ENCODE measurements at places on chromosomes 11 and 22. TPM values are rescaled to one million over a fixed set of nuclear protein-coding genes. Genes with fewer than 3 reads are reported as not detected.

HEPHL1 gene
- not detected for total RNA-seq

OR5D18 gene
- total RNA-seq = not detected

MDK gene
- total RNA-seq = 129 TPM

SMC1B gene
- not detected for total RNA-seq

OR4D5 gene
- not detected for total RNA-seq

SLC25A18 gene
- 2.1 TPM for total RNA-seq

SLC1A2 gene
- 7.2 TPM for total RNA-seq

DNA sequence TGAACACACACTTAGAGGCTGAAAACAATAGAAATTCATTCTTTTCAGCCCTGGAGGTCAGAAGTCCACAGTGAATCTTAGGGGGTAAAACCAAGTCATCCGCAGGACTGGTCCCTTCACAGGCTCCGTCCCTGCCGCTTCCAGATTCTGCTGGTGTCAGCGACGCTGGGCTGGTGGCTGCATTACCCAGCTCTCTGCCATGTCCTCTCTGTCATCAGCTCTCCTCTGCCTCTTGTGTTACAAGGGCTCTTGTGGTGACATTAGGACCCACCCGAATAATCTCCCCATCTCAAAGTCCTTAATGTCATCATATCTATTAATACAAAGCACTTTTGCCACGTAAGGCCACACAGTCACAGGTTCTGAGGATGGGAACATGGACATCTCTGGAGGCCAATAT is 47.7 kb upstream of the ANO1 start:
- no peaks in the 10 kb centered on the region for H3K4me1 ChIP-seq
- no peak for DNase-seq
- no peaks in the 10 kb centered on the region for H3K27me3 ChIP-seq
- no peak overlapping the region for H3K4me3 ChIP-seq

DNA sequence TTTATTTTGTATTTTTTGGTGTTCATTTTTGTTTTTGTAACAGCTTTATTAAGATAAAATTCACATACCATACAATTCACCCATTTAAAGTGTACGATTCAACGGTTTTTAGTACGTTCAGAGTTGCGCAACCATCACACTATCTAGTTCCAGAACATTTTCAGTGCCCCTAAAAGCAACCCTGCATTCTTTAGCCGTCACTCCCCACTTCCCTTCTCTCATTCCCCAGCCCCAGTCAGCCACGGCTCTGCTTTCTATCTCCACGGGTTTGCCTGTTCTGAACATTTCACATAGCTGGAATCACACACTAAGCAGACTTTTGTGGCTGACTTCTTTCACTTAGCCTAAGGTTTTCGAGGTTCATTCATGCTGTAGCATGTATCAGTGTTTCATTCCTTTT is 9.6 kb upstream of the KCNQ1OT1 start:
- peaks cover 7% of the 10 kb centered on the region for H3K36me3 ChIP-seq
- peak overlapping the region; percentile 74 for H3K27ac ChIP-seq
- H3K4me1 ChIP-seq = peaks cover 4% of the 10 kb centered on the region
- no peak overlapping the region for H3K4me3 ChIP-seq
- no peak for DNase-seq
- H3K27me3 ChIP-seq = no peaks in the 10 kb centered on the region

DNA sequence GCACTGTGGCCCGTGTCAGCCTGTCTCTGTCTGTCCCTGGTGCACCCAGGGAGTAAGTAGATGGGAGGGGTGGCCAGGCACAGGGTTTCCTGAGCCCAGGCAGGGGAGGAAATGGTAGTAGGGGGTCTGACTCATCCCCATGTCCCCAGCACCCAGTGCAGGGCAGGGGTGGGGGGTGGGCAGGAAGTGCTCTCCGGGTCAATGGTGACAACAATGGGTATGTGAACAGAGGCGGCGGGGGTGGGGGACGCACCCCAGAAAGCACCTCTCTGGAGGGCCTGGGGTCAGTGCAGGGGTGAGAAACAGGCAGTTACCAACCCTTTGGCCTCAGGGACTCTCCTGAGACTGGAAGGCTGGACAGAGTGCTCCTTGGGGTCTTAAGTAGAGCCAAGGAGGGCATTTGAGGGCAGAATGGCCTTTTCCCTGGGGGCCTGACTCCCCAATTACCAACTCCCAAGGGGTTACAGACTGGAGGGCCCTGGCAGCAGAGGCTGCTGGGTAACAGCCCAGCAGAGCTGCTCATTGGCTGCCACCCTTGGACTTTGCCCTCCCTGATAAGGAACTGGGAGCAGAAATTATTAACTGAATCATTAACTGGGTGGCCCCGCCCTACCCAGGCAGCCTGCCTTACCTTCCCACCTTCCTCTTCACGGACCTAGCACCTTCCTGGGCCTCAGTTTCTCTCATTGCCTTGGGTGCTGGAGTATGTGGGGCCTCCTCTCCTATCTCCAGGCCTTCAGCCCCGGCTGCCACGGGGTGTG is 4.2 kb downstream of the MYRF start:
- H3K27ac ChIP-seq = no peak overlapping the region
- H3K4me1 ChIP-seq = peaks cover 3% of the 10 kb centered on the region
- H3K4me3 ChIP-seq = no peak overlapping the region
- DNase-seq = no peak

- DNase-seq = no peak
- peaks cover 70% of the 10 kb centered on the region for H3K36me3 ChIP-seq
- H3K27me3 ChIP-seq = no peaks in the 10 kb centered on the region
These were observed 6.9 kb downstream of the ACCS start for GRCh38 chr11:44072757-44073658.

DNA sequence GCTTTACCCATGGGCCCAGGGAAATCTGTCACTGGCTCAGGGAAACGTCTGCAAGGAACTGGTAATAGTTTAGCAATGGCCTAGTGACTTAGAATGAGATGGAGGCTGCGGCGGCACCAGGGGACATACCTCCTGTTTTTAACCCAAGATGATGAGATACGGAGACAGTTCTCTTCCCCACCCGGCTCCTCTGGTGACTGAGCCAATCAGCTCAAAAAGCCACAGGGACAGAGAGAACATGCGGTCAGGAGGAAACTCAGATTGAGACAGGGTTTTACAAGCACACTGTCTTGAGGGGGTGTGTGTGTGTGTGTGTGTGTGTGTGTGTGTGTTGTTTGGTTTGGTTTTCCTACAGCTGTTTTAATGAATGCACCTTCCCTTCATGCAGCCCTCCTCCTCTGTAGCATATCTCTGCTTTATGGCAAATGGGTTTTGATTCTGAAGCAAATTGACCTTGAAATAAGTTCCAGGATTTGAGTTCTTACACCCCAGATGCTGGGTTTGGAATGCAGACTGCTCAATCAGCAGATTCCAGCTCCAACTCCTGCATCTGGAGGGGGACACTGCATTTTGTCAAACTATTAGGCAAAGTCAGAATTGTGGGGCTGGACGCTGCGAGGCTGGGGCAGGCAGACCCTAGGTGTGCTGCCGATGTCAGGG is 246.2 kb downstream of the NTM start:
- no peak overlapping the region for H3K4me3 ChIP-seq
- no peak overlapping the region for H3K27ac ChIP-seq
- no peaks in the 10 kb centered on the region for H3K4me1 ChIP-seq

GRCh38 chr22:37484480-37485394 is 1.4 kb downstream of the MFNG start:
- no peaks in the 10 kb centered on the region for H3K36me3 ChIP-seq
- no peak overlapping the region for H3K4me3 ChIP-seq
- H3K27me3 ChIP-seq = no peaks in the 10 kb centered on the region
- H3K27ac ChIP-seq = peak overlapping the region; percentile 88

GRCh38 chr11:8789864-8790263 is 107.3 kb downstream of the RPL27A start:
- DNase-seq = no peak
- H3K27me3 ChIP-seq = no peaks in the 10 kb centered on the region
- no peaks in the 10 kb centered on the region for H3K36me3 ChIP-seq
- H3K4me3 ChIP-seq = no peak overlapping the region
- peaks cover 59% of the 10 kb centered on the region for H3K4me1 ChIP-seq
